ENCODE measurements at places on chromosomes 1 and 21. TPM values are rescaled to one million over a fixed set of nuclear protein-coding genes. Genes with fewer than 3 reads are reported as not detected.

GRCh38 chr1:57117753-57118152 is 151.9 kb upstream of the C8B start:
- no peak for DNase-seq

DNA sequence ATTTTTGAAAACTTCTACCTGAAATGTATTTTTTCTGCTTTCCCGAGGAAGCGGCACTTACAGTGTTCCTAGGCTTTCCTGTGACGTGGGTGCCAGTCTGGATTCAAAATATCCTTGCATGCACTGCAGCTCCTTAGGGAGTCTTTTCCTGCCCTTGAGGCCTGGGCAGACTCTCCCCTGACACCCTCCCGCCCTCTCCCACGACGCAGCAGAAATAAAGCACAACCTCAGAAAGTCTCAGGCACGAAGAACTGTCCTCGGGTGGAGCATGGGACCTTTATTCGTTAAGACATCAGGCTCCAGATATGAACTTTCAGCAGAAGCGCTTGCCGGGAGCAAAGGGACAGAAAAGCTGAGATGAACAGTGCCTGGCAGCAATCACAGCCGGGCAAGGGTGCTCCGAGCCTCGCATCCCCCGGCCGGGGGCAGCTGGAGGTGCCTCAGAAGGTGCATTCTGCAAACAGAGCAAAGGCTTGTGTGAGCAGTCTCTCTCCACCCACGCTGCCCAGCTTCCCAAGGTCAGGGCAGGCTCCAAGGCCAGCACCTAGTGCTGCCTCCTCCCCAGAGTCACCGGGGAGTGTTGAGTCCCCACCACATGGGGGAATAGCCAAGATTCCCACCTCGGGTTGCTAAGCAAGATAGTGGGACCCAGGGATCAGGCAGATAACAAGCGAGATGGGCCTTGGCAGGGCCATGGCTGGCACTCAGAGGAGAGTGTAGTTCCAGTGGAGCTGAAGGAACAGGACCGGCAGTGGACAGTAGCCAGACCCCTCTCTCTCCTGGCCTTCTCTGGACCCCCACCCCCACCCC is 3.2 kb downstream of the TFF3 start:
- no peak for DNase-seq

- no peak for DNase-seq
Observed at GRCh38 chr1:178566187-178566586, 53.3 kb downstream of the TEX35 start.

GRCh38 chr1:228987736-228988506 is 252.6 kb downstream of the RHOU start:
- DNase-seq, result no peak

DNA sequence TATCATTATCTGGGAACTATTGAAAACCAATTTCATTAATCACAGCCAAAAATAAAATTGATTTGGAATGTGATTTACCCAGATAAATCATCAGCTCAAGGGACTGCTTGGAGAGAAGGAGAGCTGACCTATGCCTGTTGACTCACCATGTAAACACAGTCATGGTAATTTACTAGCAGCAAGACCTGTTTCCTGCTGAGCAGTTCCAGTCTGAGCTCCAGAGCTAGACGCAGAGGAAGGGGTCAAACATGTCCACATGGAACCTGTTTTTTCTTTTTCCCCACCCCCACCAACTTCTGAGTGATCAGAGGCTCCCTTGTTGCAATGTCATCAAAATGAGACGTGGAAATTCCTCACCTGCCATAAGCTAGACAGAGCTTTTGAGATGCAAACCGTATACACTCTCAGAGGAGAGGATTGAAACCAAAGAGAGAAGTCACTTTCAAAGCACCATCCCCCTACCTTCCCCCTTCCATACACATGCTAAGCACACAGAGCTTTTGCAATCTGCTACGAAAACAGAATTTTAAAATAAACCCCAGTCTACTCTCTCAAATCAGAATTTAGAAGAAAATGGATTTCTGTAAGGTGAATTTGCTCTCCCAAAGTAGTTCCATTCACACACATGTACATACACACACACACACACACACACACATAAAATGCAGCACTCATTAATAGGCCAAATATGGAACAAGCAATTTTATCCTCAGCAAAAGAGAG is 55.9 kb upstream of the PTGFRN start:
- DNase-seq, result no peak

SPRR4 gene
- total RNA-seq, result not detected

DNA sequence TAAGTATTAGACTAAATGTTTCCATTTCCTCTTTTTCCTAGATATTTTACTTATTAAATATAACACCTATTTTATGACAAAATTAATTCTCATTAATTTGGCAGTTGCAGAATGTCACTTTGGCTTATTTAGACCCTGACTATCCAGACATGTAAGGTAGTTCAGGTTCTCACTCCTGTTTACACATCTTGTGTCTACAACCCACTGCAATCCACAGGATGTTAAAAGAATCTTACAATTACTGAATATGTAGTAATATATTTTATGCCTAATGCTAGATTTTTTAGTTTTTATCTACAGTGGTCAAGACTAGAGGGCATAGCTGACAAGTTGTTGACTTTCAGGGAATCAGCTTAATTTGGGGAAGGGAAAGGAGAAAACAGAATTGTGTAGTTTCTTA is 346.7 kb downstream of the USP25 start:
- DNase-seq, result no peak

GRCh38 chr1:82162486-82163420 is 362.0 kb downstream of the ADGRL2 start:
- DNase-seq, result no peak

- DNase-seq, result no peak
Observed at GRCh38 chr1:55275151-55275748, 60.1 kb upstream of the USP24 start.

DNTTIP2 gene
- 88.5 TPM for total RNA-seq

- peak; percentile 20 for DNase-seq
Observed at GRCh38 chr1:231629132-231629531, 2.5 kb downstream of the DISC1 start.

- no peak for DNase-seq
Observed at GRCh38 chr1:245110406-245110805, 44.4 kb upstream of the KIF26B start.

DNA sequence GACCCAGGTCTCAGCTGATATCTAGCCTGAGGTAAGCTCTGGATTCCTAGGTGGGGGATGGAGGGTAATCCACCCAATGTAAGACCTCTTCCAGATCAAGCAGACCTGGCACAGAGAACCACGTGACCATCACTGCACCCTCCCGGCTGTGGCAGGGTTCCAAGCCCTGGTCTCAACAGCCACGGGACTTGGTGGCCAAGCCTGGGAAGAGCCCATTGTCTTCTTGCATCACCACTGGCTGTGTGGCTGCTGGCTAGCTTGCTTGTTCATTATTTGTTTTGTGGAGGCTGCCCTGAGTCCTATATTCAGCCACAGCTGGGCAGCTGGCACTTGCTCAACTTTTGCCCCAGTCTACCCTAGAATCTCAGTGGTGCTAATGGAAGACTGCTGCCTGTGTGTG is 24.1 kb upstream of the NFASC start:
- DNase-seq, result no peak

DNA sequence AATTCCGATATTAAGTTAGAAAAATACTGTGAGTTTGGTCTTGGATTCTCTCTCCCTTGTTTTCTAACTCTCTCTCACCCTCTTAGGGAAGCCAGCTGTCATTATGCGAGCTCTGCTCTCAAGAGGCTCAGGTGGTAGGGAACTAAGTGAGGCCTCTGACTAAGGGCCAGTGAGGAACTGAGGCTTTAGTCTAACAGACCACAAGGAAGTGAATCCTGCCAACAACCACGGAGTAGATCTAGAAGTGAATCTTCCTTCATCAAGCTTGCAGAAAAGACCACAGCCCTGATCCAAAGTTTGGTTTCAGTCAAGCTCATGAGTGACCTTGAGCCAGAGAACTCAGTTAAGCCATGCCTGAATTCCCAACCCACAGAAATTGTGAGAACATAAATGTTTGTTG is 180.1 kb upstream of the PRMT6 start:
- DNase-seq, result no peak

DNA sequence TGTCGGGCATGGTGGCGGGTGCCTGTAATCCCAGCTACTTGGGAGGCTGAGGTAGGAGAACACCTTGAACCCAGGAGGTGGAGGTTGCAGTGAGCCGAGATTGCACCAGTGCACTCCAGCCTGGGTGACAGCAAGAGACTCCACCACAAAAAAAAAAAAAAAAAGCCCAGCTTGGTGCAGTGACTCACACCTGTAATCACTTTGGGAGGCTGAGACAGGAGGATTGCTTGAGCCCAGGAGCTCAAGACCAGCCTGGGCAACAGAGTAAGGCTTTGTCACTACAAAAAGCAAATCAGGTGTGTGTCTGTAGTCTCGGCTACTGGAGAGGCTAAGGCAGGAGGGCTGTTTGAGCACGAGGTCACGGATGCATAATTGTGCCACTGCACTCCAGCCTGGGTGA is 5.0 kb upstream of the H6PD start:
- no peak for DNase-seq

DNA sequence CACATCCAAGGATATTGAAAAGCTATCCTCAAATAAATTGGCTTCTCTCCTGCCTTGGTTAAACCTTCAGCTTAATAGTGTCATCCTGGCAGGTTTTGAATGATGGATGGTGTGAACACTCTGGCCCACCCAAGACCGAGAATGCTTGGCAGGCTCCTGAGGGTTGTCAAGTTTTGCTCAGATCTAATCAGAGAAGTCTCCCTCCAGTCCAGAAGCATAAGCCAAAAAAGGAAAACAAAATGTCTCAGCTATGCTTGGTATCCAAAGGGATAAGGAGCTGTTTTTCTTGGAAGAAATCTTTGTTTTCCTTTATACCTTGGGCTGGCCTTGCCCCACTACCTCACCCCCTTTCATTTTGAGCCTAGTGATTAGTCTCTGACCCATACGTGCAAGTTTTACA is 172.7 kb downstream of the CRB1 start:
- DNase-seq, result no peak
